ENCODE measurements at places on chromosomes 6 and 20. TPM values are rescaled to one million over a fixed set of nuclear protein-coding genes. Genes with fewer than 3 reads are reported as not detected.

GRCh38 chr6:29590218-29590808 is 5.4 kb downstream of the OR2H2 start:
- DNase-seq: no peak

- DNase-seq: no peak
These were observed 20.0 kb downstream of the HLA-DOA start for GRCh38 chr6:32989368-32989767.

GRCh38 chr6:39614393-39614950 is 110.7 kb downstream of the KIF6 start:
- DNase-seq: no peak

- no peak for DNase-seq
These were observed 169.7 kb downstream of the HAO1 start for GRCh38 chr20:7770578-7770977.

DNA sequence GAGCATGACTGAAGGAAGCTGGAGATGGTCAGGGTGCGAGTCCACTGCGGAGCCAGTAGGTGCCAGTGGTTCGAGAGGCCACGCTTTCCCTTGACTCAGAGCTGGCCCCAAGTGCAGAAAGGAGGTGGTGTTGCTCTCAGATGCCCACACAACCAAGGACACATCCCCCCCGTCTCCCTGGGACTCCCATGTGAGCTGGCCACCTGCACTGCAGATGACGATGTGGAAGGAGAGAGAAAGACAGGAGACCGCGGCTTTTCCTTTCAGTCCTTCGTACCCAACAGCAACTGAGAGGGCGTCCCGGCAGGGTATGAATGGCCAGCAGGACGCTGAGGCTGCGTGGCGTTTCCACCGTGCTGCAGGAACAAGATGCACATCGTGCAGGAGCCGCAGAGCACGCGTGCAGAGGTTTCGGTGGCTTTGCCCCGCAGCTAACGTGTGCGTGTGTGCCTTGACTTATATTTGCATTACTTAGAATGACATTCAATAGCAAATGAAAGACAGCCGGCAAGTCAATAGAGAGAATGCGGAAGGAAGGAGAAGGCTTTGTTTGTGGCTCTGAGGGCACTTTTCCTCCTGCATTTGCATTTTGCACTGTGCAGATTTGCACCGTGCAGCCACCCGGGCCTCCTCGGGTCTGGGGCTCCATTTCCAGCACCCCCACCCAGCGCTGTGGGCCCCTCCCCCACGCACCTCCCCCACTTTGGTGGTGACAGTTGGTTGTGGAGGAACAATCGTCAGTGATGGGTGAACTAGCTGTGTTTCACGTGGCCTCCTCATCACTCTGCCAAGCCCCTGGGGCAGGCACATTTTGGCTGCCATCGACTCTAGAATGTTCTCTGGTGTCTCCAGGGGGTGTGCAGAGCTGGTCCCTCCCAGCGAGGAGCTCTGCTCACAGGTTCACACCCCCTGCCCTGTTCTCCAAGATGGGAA is 26.4 kb upstream of the BHLHE23 start:
- no peak for DNase-seq

GRCh38 chr6:158284007-158284875 is 28.0 kb upstream of the TULP4 start:
- peak; percentile 85 for DNase-seq

The ADTRP gene
- total RNA-seq: not detected

The SNX14 gene
- 52.8 TPM for total RNA-seq

Measured in cardiac muscle cell (in vitro differentiated cells and primary cell).